ENCODE measurements at places on chromosomes 3 and 15.
A peak's percentile ranks its signal among the peaks of the same experiment; 100 is the strongest.

GRCh38 chr15:99722406-99722805 is 10.8 kb downstream of the LYSMD4 start:
- no peak for DNase-seq

DNA sequence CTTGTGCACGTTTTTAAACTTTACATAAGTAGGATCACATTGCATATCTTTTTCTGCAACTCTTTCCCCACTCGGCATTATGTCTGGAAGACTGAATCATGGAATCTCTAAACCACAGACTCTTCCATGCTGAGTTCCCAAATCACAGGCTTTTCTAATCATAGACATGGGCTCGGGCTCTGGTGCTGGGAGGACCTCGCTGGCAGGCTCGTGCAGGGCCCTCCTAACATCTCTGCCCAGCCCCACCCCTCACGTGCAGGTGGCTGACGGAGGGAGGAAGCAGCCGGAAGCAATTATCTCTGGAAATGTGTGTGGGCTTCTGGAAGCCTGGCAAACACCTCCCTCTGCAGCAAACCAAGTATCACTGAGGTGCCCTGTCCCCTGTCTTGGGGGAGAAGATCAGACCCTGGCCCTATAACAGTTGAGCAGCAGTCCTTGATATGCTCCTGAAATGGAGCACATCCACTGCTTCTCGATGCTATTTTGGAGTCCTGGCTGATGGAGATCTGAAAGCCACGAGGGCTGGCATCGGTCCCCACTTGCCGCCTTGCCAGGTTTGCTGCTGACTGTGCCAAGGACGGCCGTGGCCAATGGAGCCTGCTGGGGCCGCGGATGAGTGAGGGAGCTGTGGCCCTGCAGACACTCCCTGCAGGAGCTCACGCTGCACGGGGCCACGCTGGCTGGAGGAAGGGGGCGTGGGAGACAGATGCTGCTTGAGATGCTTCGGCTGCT is 4.4 kb upstream of the IQSEC1 start:
- DNase-seq, result no peak

GRCh38 chr3:186476044-186476468 is 68.1 kb downstream of the CRYGS start:
- DNase-seq, result peak; percentile 36

DNA sequence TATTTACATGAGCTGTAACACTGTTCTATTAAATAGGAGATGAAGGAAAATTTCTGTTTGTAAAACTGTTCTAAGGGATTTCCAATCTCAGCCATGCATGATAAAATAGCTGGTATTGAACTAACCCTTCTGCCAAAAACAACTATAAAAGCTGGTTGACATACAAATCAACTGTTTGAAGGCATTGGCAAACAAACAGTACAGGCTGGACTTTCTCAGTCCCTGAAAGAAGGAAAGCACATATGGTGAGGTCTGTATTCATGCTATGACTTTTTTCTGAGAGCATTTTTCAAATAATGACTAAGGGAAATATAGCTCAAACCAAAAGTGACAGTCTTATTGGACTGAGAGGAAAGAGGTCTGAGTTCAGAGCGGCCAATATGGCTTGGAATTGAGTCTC is 117.0 kb upstream of the CCDC54 start:
- no peak for DNase-seq

DNA sequence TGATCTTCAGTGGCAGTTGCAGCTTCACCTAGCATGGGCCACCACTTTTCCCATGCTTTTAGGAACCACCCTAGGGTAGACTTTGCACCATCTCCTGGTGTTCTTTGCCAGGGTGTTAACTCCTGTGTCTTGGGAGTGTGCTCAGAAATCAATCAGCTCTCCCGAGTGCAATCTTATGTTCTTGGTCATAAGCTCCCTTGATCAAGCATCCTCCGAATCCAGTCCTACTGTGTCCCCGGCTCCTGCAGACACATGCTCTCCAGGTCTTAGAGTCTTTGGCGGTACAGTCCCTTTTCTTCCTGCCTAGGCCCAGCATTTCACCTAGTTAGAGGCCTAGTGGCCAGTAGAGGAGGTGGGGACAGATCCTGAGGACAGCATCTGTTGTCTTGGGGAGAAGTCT is 74.7 kb upstream of the SYN2 start:
- DNase-seq, result no peak

GRCh38 chr15:38414357-38414756 is 39.6 kb upstream of the FAM98B start:
- DNase-seq, result peak; percentile 71

- DNase-seq, result no peak
Measured at GRCh38 chr3:65126527-65127410, 439.0 kb upstream of the ADAMTS9 start.

DNA sequence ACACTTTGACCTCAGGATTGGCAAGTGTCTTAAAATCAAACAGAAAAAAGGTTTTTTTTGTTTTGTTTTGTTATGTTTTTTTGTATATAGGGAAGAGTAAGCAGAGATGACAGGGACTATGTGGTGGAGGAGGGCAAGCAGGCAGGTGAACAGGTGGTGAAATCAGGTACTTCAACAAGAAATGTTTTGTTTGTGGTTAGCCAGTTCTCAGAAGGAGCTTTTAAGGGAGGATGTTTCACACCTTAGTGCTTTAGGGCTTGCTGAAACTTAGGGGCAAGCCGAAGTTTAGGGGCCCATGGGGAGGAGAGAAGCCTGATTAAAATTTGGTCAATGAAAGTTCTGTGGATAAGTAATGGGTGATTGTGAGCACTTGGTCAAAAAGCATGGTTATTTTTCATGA is 370.7 kb upstream of the SLCO3A1 start:
- DNase-seq, result no peak

DNA sequence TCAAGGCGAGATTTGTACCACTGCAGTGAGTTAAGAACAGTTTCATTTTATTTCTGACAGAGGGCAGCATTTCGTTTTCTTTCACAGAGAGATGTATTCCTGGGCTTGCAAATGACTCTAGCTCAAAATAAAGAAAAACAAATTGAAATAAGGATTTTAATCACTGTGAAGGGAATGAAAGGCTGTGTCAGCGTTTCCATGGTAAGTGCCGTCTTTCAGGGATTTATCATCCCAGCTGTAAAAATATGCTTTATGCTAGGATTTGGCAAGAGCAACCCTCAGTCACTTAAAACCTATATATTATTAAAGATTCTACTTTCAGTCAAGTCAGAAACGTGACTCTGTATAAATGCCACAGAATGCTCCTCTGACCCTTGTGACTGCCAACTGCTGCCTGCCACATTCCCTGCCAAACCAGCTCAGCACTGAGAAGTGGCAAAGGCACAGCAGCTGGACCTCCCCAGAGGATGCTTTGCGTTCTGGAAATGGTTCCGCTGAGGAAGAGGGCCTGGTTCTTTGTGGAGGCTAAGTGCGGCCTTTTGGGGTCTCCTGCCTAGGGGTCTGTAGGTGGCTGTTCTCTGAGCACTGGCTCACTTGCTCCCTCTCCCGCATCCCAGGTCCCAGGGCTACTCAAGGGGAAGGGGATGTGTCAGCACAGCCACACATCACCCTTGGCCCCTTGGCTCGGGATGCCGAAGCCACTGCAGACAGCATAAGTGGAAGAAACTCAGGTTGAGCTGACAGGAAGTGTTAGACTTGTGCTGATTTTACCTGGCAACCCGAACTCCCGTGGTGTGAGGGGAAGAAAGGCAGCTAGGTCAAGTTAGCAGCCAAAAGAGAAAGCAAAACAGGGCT is 56.6 kb upstream of the POMGNT2 start:
- peak; percentile 66 for DNase-seq

- DNase-seq, result peak; percentile 20
Measured at GRCh38 chr3:53100818-53101466, 29.3 kb downstream of the RFT1 start.

DNA sequence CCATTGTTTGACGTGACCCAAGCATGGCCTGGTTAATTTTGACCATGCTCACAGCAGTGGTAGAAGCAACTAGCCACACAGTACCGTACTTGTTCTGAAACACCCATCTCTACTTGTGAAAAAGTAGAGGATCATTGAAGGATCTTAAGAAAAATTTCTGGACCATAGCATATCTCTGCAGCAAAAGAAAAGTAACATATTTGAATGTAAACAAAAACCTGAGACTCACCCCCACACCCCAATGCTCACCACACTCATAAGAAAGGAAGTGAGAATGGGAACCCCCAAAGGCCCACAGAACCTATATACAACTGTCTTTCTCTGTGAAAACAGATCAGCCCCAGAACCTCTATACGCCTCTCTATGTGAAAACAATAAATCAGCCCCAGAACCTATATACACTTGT is 33.8 kb upstream of the TFRC start:
- DNase-seq, result no peak

DNA sequence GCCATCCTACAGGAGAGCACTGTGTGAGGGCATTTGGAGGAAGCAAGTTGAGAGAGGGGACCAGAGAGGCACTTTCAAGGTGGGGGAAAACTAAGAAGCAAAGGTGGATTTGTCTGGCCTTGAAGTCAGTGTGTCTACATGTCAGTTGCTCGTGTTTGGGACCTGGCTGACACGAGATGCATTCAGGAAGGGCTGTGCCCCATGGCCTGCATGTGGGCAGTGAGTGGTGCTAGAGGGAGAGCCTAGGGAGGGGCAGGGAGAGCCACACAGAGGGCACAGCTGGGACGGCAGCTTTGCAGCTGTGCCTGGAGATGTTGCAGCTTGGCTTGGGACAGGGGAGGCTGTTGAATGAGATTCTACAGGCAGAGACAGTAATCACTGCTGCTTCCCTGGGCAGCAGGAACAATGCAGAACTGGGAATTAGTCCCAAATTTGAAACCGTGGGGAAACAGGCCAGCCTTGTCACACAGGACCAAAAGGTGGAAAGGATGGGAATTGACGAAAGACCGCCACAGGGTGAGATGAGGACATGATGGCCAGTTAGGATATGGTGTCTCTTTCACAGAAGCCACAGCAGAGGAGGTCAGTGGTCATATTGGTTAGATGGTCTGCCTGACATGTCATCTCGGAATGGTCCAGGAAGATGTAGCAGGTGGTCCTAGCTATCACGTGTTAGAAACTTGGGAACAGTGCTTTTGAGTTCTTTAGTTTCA is 10.0 kb downstream of the SEC61A1 start:
- DNase-seq, result no peak

GRCh38 chr3:169618894-169619792 is 44.4 kb downstream of the MECOM start:
- DNase-seq, result no peak

- no peak for DNase-seq
Measured at GRCh38 chr3:159112724-159113123, 310.9 kb downstream of the MFSD1 start.
